ENCODE measurements at places on chromosomes 12 and 14. TPM values are rescaled to one million over a fixed set of nuclear protein-coding genes. Genes with fewer than 3 reads are reported as not detected.

FAM181A gene
- total RNA-seq: not detected

STXBP6 gene
- not detected for total RNA-seq

SSTR1 gene
- not detected for total RNA-seq

CLEC9A gene
- not detected for total RNA-seq

PABPN1 gene
- total RNA-seq: 193 TPM

TBC1D30 gene
- total RNA-seq: 0.15 TPM

SCNN1A gene
- total RNA-seq: not detected

RIPK3 gene
- total RNA-seq: 41.9 TPM

BRF1 gene
- 50.6 TPM for total RNA-seq

LMO3 gene
- not detected for total RNA-seq

GPR68 gene
- 43.8 TPM for total RNA-seq

OR11G2 gene
- total RNA-seq: not detected

AQP6 gene
- total RNA-seq: not detected

RPS26 gene
- total RNA-seq: 32.8 TPM

APOLD1 gene
- 11.0 TPM for total RNA-seq

PTPRR gene
- not detected for total RNA-seq

PIANP gene
- total RNA-seq: 0.49 TPM

CTDSP2 gene
- total RNA-seq: 136 TPM

DCAF11 gene
- total RNA-seq: 89.9 TPM

KLRC2 gene
- not detected for total RNA-seq

IL22 gene
- 4.1 TPM for total RNA-seq

FAM161B gene
- 1.4 TPM for total RNA-seq

IL31 gene
- total RNA-seq: 0.24 TPM

CCDC184 gene
- total RNA-seq: 0.12 TPM

P2RX2 gene
- not detected for total RNA-seq

GLI1 gene
- 0.51 TPM for total RNA-seq

PRH2 gene
- total RNA-seq: not detected

ASB2 gene
- total RNA-seq: 66.6 TPM

CDCA3 gene
- 51.7 TPM for total RNA-seq

PLEKHD1 gene
- total RNA-seq: 0.12 TPM

MARCHF9 gene
- total RNA-seq: 24.8 TPM

ANGEL1 gene
- 12.8 TPM for total RNA-seq

WNT1 gene
- total RNA-seq: not detected

HOXC12 gene
- total RNA-seq: not detected

GLT8D2 gene
- 0.24 TPM for total RNA-seq

ATP5MC2 gene
- total RNA-seq: 304 TPM

AMHR2 gene
- total RNA-seq: not detected

DACT1 gene
- total RNA-seq: 4.7 TPM

AMIGO2 gene
- 4.7 TPM for total RNA-seq

KRT75 gene
- not detected for total RNA-seq

UBE2N gene
- 184 TPM for total RNA-seq

SMIM41 gene
- 0.25 TPM for total RNA-seq

IRAK3 gene
- 4.8 TPM for total RNA-seq
